DMS153 (cell line): ENCODE measurements at places on chromosomes 6 and 20.
A peak's percentile ranks its signal among the peaks of the same experiment; 100 is the strongest.

- no peak for DNase-seq
Observed at GRCh38 chr6:78623554-78623953, 243.8 kb upstream of the IRAK1BP1 start.

DNA sequence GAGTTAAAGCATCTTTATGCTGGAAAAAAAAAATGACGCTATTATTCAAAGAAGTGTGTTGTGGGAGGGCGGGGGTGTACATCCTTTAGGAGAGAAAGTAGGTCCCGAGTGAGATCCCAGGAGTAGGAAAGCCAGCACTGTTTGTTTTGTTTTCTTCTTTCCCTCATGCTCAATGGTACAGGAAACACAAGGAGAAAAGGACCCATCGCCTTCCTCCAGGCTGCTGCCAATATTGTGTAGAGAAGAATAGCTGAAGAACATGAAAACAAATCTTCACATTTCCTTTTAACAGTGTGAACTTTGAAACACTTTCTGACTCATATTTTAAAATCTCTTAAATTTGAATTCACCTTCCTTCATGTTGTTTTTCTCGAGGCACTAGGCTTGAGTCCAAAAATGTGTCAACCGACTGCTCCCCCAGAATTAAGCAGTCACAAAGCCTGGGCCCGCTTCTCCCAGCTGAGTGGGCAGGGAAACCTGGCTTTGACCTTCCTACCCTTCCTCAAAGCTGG lies 22.3 kb downstream of the PPP1R16B start:
- no peak for DNase-seq

DNA sequence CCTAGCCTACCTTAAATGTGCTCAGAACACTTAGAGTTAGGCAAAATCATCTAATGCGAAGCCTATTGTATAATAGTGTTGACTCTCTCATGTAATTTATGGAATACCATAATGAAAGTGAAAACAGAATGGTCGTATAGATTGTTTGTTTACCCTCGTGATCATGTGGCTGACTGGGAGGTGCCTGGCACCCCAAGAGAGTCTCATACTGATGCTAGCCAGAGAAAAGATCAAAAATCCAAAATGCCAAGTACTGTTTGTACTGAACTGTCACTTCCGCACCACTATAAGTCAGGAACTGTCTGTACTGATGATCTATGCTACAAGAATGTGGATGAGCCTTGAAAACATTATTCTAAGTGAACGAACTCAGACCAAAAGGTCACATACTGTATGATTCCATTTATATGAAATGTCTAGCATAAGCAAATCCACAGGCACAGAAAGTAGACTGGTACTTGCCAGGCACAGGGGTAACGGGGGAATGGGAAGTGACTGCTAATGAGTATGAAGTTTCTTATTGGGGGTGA lies 22.4 kb downstream of the ZMYND8 start:
- DNase-seq, result peak; percentile 23

- no peak for DNase-seq
Observed at GRCh38 chr20:62369815-62370114, 2.7 kb upstream of the LAMA5 start.

DNA sequence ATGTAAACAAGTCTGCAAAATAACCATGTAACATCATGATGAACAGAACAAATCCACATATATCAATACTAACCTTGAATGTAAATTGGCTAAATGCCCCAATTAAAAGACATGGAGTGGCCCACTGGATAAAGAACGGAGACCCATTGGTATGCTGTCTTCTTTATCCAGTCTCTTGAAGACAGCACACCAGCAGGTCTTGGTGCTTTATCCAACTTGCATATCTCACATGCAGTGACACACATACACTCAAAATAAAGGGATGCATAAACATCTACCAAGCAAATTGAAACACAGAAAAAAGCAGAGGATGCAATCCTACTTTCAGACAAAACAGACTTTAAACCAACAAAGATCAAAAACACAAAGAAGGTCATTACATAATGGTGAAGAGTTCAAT lies 30.3 kb upstream of the EPB41L2 start:
- no peak for DNase-seq

DNA sequence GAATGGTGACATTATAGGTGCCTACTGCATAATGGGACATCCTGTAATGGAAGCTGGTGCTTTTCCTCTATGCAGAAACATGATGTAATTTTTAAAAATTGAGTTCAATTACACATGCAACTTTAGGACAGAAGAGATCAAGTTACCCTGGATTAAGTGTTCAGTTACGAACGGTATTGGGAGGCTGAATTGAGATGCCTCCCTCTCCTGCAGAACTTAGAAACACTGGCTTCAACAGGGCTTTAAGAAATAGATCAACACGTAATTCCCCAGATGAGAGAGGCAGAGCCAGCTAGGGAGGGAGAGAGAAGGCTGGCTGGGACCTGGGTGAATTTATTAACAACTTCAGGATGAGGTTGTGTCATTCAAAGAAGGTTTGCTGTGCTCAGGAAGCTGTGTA lies 232.8 kb downstream of the CDH26 start:
- no peak for DNase-seq

- no peak for DNase-seq
Observed at GRCh38 chr20:11395581-11395980, 522.1 kb upstream of the BTBD3 start.

GRCh38 chr6:80690551-80691131 lies 584.2 kb downstream of the BCKDHB start:
- no peak for DNase-seq

DNA sequence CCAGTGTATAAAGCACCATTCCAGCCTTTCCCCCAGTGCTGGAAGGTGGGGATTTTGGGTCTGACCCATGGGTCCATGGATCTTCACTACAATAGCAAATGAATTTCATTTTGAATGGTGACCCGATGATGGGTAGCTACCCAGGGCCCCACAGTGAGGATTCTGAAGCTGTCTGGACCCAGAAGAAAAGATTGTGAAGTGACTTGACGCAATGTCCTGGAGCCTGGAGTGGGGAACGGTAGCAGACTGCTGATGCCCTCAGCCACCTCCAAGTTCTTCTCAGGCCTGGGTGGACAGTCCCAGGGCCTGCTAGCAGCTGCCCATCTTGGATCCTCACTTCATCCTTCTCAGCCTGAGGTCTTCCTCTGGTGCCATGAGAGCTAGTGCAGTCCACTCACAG lies 23.4 kb upstream of the SLC32A1 start:
- no peak for DNase-seq

GRCh38 chr6:118893064-118893806 lies 717 bp upstream of the ASF1A start:
- peak; percentile 63 for DNase-seq

DNA sequence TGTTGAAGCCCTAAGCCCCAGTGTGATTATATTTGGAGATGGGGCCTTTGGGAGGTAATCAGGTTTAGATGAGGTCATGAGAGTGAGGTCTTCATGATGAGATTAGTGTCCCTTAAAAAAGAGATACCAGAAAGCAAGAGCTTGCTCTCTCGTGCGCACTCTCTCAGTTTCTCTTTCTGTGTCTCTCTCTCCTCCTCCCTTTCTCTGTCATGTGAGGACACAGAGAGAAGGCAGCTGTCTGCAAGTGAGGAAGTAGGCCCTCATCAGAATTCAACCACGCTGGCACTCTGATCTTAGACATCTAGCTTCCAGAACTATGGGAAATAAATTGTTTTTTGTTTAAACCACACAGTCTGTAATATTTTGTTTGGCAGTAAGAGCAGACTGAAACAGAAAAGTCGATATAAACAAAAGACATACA lies 180.5 kb downstream of the IBTK start:
- no peak for DNase-seq

- peak; percentile 69 for DNase-seq
Observed at GRCh38 chr20:63955827-63956663, at the start of gene UCKL1. UCKL1 (minus strand) TSS chr20:63956416; CDS start chr20:63956372, 44 bp downstream.

GRCh38 chr6:13433709-13434121 lies 53.7 kb downstream of the GFOD1 start:
- DNase-seq, result no peak

DNA sequence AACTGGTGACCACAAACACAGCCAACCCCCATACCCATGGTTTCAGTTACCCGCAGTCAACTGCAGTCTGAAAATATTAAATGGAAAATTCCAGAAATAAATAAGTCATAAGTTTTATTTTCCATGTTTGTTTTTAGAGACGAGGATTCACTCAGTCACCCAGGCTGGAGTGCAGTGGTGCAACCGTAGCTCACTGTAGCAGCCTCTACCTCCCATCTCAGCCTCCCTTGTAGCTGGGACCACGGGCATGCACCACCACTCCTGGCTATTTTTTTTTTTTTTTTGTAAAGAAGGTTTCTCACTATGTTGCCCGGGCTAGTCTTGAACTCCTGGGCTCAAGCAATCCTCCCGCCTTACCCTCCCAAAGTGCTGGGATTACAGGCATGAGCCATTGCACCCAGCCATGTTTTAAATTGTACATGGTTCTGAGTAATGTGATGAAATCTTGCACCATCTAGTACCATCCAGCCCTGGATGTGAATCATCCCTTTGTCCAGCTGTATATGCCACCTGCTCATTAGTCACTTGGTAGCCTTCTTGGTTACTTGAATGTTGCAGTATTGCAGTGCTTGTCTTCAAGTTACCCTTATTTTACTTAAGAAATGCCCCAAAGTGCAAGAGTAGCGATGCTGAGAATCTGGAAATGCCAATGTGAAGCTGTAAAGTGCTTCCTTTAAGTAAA lies 14.5 kb downstream of the CSNK2A1 start:
- no peak for DNase-seq

- DNase-seq, result no peak
Observed at GRCh38 chr20:8994045-8994444, 74.8 kb upstream of the PLCB4 start.

- DNase-seq, result no peak
Observed at GRCh38 chr6:125552819-125553218, 196.6 kb upstream of the HEY2 start.

DNA sequence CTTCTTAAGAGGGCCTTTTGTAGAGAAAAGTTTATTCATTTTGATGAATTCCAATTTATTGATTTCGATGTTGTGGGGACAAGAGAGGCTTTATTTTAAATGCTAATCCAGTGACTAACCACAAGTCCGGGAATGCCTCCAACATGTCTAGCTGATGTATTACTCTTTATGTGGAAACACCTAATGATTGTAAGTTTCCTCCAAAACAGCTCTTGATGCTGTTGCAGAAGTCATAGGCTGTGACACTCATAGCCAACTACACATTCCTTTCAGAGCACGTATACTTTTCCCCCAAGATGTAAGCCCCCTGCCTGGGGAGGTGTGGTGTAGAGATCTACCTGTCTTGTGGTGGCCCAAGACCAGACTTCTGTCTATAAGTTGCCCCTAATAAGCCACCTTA lies 61.3 kb upstream of the RNF24 start:
- no peak for DNase-seq

- no peak for DNase-seq
Observed at GRCh38 chr6:148709577-148709976, 37.3 kb upstream of the UST start.

GRCh38 chr20:14879839-14880238 lies 542.4 kb upstream of the FLRT3 start:
- DNase-seq, result no peak

- peak; percentile 38 for DNase-seq
Observed at GRCh38 chr6:27866357-27867050, 45.7 kb downstream of the OR2B2 start.

- no peak for DNase-seq
Observed at GRCh38 chr6:131948692-131949619, 2.2 kb downstream of the CCN2 start.

DNA sequence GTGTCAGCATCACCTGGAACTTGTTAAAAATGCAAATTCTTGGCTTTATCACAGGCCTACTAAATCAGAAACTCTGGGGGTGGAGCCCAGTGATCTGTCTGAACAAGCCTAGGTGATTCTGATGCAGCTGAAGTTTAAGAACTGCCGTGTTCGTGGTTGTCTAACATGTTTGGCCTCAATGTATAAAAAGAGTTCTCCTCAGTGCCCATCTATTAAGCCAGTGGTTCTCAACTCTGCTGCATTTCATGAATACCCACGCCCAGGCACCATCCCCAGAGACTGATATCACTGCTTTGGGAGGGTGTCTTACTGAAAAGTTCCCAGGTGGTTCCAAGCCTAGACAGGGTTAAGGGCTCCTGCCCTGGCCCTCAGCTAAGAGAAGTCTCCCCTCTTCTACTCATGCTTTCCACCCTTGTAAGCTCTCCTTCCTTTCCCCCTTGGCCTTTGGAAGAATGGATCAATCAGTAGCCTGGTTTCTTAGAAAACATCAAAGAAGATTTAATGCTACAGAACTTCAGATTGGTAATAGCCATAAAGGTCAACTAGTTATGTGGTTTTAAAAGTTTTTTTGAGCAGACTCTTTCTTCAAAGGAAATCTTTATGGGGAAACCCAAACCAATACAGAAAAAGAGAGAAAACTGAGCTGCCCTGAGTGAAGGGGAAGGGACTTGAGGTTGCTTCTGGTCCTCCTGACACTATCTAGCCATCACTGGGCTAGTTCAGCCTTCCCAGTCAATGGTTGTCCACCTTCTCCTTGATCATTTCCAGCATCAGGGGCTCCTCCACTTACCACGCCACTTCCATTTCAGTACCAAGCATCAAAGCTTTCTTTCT lies 38.9 kb upstream of the TNFAIP3 start:
- DNase-seq, result no peak

GRCh38 chr6:161961796-161962195 lies 687.9 kb upstream of the AGPAT4 start:
- no peak for DNase-seq

GRCh38 chr20:53828088-53828681 lies 234.5 kb upstream of the ZNF217 start:
- DNase-seq, result no peak

DNA sequence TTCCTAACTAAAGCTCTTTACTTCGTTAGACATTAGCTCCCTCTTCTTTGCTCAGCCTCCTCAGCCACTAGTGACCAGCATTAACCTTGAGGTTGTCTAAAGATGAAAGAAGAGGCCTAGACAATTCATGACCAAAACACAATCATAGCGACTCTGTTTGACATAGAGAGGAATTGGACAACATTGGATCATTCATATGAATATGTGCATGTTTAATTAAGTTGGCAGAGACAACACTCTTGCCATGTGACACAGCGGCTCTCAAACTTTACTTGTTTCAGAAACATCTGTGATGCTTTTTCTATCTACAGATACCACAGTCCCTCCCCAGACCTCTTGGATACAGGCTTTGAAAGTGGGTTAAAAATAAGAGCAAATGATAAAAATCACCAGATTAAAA lies 81.7 kb downstream of the LINC00237 start:
- no peak for DNase-seq

DNA sequence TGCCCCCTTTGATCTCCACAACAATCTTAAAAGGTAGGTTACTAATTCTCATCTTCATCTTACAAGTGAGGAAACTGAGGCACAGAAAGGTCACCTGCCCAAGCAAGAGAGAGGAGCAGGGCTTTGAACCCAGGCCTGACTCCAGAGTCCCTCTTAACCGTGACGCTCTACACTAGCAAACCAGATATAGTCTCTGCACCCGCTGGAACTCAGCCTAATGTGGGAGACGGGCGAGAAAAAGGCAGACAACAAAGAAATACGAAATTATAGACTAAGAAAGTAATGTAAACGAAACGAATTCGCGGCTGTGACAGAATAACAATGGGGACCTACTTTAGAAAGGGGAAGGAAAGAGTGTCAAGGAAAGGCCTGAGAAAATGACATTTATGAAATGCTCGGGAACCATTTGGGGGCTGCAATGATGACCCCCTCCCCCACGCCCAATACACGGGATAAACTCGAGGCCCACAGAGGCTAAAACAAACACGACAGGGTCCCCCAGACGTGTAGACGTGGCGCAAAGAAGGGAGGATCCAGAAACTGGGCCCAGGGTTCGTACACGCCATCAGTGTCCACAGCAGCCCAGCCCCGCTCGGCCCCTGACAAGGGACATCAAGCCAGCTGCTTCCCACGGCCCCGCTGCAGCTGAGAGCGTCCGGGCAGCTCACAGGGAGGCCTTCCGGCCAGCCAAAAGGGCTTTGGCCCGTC lies 637 bp downstream of the TRPC4AP start:
- DNase-seq, result no peak
